ENCODE measurements at places on chromosomes 13 and 19.

- no peak for DNase-seq
Measured at GRCh38 chr13:50613356-50613831, 230.1 kb downstream of the DLEU7 start.

DNA sequence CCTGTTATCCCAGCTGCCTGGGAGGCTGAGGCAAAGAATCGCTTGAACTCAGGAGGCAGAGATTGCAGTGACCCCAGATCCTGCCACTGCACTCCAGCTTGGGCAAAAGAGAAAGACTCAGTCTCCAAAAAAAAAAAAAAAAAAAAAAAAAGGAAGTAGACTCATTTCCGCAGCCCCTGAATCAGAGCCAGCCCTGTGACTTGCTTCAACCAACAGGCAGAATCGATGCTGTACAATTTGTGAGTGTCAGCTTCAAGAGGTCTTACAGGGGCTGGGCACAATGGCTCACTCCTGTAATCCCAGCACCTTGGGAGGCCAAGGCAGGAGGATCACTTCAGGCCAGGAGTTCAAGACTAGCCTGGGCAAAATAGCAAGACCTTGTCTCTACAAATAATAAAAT, 12.8 kb downstream of the ANKRD27 start:
- no peak for DNase-seq

GRCh38 chr19:18340990-18341868, 831 bp downstream of the PGPEP1 start:
- no peak for DNase-seq

DNA sequence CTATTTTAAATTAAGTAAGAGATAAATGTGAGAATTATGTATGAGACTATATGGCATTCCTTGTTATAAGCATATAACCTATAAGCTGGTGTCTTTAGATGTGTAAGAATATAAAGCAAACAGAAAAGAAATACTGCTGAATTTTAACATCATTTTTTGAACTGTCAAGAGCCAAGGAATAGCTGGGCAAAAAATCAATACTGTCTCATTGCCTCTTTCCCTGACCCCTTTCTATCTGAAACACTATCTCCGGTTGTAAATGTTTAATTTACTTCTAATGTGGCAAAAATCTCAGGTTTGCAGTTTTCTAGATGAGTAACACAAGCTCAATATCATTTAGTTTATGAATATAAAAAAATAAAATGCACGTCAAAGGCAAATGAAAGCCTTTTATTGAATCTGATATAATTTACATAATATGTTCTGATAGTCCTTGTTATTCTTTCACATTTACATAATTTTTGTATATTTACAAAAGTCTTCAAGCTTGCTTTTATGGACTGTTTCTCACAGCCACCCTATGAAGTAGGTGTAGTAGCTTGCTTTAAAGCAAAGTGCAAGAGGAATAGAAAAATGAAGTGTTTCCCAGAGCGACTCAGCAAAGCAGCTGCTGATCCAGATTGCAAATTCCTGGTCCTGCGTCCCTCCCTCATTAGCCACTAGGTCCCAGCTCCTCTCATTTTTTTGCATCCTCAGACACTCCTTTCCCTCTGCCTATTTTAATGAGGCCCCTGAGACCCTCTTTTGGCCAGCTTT, 188.2 kb upstream of the RFC3 start:
- no peak for DNase-seq

- DNase-seq: no peak
Measured at GRCh38 chr13:85619321-85619720, 179.9 kb downstream of the SLITRK6 start.

- DNase-seq: no peak
Measured at GRCh38 chr19:43847884-43848283, 20.8 kb downstream of the ZNF283 start.

- DNase-seq: no peak
Measured at GRCh38 chr13:111880185-111880584, 186.8 kb upstream of the SOX1 start.

- no peak for DNase-seq
Measured at GRCh38 chr13:88294368-88294767, 623.2 kb downstream of the SLITRK5 start.

GRCh38 chr19:12834976-12835757, 788 bp upstream of the RTBDN start:
- DNase-seq: no peak

DNA sequence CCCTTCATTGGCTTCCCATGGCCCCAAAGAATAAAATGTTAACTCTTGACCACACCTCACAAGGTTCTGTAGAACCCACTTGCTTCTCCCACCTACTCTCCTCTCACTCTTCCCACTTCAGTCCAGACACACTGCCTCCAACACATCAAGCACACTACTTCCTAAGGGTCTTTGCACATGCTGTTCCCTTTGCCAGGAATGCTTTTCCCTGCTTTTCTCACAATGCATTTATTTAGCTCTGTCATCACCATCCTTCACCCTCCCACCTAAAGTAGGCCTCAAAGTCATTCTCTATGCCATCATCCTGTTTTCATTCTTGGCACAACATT, 7.9 kb downstream of the IFNL1 start:
- no peak for DNase-seq

- DNase-seq: no peak
Measured at GRCh38 chr19:588741-589692, 664 bp upstream of the HCN2 start.

GRCh38 chr13:40756042-40756441, 14.9 kb downstream of the MRPS31 start:
- DNase-seq: no peak

DNA sequence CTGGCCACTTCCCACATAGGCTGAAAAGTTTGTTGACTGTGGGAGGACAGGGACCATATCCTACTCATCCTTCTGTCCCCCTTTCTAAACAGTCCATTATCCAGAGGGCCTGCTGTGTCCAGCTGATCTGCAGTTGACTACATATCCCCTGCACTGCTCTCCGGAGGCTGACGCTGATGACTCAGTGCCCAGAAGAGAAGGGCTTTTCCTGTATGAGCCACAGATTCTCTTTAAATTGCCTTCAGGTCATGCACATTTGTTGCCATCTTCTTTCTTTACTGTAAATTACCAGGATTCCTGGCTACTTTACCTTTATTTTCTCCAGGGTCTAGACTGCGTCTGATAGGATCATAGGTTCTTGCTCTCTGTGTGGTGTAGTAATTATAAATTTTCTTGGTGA, 125.2 kb downstream of the LACC1 start:
- DNase-seq: peak; percentile 44

Measured in skeletal muscle cell (primary cell).